ENCODE measurements at places on chromosomes 7 and 10.

GRCh38 chr10:132449051-132449810 lies 52.2 kb downstream of the PWWP2B start:
- DNase-seq: no peak

DNA sequence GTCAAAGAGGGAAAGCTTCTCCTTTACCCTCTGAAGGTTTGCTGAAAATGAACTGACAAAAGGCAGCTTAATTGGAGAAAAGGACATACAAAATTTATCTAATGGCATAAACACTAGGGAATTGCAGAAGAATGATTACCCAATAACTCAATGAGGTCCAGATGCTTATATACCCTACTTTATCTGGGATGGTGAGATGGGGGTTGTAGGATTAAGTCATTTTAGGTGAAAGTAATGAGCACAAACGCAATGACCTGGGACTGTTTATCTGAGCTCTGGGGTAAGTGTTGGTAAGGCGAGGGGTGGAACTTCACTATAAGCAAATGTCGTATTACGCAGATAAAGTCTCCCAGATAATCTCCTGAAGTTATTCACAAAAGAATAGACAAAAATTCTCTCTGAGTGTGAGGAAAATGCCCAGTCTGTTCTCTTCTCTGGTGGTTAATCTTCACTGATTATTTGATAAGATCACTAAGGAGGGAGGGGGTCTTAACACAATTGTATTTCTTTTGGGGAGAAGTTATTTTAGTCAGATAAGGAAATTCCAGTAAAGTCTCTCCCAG lies 1067.8 kb downstream of the DNAJB9 start:
- DNase-seq: no peak

DNA sequence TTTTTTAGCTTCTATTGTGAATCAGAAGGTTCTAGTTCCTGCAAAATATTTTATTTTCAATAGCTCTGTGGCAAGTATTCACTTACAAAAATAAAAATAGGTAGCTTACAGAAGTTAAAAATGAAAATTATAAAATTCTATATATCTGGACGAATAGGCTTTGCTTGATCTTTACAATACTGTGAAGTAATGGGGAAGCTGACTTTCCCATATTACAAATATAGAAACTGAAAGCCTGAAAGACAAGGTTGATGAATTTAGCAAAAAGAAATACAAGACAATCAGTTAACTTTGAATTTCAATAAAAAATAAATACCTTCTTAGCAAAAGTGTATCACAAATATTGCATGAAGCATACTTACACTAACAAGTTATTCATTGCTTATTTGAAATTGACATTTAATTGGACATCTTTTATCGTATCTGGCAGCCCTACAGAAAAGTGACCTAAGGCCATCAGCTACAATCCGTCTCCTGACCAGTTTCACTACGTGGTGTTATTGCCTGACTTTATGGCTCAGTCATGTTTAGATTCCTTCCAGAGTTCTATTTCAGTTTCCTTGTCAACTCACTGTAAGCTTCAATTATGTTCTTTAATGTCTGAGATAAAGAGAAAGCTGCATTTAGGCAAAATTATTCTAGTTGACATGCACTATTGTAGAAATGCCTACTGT lies 310.5 kb upstream of the HGF start:
- no peak for DNase-seq

DNA sequence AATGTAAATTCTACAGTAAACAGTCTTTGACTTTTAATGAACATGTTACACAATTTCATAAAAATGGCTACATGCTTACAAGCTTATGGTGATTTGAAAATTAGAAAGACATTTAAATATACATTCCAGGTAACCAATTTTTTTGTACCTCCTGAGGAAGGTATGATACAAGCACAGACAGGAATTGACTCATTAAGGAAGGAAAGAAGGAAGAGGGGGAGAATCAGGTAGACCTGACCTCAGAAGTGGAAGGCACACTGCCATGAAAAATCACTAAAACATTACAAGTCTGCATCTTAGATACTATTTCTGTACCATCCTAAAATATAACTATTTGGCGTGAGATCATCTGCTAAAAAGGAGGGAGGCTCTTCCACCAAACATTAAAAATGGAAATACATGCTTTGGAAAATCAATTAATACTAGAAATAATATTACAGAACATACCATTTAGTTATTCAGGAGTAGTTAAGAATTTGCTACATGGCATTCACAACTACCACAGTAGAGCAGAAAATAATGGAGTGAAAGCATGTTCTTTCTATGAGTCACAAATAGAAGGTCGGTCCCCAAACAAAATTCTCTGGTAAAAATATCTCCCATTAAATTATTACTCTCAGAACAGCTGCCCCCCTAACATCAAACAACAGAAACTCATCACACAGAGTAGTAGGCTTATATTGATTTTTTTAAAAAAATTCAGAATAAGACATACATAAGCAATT lies 15.2 kb downstream of the RAB11FIP2 start:
- DNase-seq: no peak

DNA sequence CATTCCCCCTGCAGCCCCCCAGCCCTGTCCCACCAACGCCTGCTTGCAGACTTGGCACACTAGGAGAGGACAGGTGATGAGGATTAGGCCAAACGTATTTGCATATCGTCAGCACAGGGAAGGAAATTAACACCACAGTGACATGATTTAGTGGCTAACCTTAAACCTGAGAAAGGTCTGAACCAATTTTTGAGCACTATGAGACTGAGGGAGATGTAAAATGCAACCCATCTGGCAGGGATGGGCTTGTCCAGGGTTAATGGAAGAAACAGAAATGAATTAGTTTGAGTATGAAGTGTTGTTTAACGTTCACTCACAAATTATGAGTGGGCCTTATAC lies 183.6 kb downstream of the TAX1BP1 start:
- DNase-seq: no peak

DNA sequence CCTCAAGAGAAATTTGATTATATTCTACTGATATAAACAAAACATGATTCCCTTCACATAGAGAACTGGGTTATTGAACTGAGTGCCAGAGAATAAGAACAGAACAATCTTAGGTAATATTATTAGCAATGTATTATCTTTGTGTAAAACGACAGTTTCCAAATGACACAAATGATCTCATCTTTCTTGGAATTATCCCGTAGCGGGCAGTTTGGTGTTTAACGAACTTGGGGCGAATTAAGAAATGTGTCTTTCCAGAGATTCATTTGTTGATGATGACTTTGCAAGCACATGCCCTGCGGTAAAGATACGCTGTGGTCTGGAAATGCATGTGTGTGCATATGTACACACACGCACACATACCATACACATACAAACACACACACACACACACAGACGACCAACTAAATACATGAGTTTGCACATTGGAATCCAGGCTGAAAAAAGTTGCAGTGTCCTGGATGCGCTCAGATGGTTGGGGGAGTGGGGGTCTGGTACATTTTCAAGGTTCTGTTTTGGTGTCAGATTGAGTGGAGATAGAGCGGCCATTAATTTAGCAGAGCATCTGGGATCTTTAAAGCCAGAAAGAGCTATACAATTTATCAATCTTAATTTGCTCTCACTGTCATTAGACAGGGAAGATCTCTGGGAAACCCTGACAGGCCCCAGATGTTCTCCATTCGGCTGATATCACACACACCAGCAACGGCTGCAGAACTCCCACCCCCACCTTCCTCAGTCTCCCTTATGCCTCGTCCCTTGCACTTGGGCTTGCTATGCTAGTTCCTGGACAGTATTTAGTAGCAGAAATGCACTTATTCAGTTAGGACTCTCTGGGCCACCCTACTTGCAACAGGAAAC lies 112.4 kb upstream of the FAM171A1 start:
- no peak for DNase-seq

DNA sequence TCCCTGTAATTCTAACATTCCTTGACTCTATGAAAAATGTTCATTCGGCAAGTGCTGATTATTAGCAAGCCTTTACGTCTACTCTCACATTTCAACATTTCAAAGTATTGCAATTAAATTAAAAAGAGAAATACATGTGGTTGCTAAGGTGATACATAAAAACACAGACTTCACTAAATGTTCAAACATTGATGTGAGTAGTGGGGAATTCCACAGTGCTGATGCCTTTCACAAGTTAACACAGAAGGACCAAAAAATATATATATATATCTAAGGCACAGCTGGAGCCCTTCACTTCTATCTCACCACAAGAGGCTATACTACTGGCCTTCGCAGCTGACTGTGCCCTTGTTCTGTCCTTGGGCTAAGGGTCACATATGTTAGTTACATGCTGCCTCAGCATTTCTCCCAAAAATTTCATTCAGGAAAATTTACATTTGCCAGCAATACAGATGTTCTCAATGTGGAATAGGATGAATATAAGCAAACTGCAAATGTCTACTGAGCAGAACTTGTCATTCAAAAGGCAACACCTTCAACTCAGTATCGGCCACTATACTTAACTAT lies 13.9 kb downstream of the CTTNBP2 start:
- no peak for DNase-seq

DNA sequence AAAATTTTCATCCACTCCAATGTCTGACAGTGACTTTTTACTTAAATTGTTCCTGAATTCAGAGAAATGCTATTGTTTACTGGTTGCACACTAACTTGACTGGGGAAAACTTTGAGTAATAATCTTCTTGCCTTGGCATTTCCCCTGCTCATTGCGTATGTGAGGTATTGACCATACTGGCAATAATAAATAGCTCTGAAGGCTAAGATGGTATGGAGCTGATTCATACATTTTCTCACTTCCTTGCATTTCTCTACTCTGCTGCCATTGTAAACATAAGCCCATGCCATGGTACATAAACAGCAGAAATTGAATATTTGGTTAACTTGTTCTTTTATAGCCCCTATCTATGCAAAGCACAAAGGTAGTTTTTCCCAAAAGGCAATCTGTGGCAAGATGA lies 290.0 kb downstream of the RNLS start:
- no peak for DNase-seq

- no peak for DNase-seq
Observed at GRCh38 chr10:29921071-29921446, 138.3 kb downstream of the JCAD start.

GRCh38 chr10:22536620-22537019 lies 177.8 kb downstream of the PIP4K2A start:
- DNase-seq: no peak

Data from HS-27A (cell line).